ENCODE measurements at places on chromosomes 7 and 10.
A peak's percentile ranks its signal among the peaks of the same experiment; 100 is the strongest.

DNA sequence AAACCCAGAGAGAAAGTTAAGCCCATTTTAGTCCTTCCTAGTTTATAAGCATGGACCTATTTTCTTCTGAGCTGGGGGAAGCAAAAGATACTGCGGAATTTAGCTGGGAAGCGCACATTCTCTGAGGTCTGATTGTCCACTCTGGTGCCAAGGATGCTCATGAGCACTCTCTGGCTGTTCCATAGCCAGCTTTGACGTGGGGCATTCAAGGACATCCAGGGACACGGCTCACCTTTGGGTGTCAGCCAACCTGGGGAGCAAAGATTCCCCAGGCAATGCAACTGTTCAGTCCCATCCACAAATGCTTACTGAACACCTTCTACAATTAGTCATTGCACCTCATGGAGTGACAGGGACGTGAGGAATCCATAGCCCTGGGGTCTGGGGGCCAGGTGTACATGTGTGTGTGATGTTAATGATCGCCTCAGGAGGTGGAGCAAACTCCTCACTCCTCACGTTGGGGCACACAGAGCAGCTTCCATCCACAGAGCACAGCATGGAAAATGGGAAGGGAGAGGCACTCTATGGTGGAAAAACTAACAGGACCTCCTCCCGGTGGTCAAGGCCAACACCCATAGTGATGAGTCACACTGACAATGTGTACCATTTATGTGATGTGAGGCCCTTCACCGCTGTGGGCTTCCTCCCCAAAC lies 67.5 kb upstream of the IGFBP3 start:
- DNase-seq: no peak

DNA sequence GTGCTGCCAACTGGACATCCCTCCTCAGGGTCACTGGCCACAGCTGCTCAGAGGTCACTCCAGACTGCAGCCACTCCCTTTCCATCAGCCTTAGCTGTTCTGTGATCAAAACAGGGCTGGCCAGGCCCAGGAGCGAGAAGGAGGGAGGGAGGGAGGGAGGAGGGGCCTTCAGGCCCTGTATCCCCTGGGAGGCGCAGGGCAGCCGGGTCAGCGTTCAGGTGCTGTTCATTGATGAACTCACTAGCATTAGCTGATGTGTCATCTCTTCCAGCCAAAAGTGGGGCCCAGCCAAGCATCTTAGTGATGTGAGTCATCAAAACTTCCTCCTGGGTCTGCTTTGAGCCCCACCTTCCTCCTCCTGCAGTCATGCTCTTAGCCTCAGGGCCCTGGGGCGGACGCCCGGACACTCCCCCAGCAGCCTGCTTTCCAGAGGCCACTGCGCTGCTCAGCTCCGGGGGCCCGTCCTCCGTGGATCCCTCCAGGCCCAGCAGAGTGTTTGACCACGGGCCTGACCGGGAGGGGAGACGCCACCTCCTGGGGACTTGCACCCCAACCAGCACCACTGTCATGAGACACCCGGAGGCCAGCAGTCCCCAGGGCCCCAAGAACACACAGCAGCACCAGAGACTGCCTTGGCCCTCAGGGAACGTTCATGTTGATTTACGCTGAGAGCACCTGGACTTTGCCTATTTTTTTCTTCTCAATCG lies 149.2 kb downstream of the PRKAG2 start:
- peak; percentile 39 for DNase-seq

GRCh38 chr10:23702977-23703414 lies 264.1 kb downstream of the OTUD1 start:
- peak; percentile 77 for DNase-seq

GRCh38 chr10:14904316-14904732 lies 25.7 kb downstream of the SUV39H2 start:
- peak; percentile 40 for DNase-seq

DNA sequence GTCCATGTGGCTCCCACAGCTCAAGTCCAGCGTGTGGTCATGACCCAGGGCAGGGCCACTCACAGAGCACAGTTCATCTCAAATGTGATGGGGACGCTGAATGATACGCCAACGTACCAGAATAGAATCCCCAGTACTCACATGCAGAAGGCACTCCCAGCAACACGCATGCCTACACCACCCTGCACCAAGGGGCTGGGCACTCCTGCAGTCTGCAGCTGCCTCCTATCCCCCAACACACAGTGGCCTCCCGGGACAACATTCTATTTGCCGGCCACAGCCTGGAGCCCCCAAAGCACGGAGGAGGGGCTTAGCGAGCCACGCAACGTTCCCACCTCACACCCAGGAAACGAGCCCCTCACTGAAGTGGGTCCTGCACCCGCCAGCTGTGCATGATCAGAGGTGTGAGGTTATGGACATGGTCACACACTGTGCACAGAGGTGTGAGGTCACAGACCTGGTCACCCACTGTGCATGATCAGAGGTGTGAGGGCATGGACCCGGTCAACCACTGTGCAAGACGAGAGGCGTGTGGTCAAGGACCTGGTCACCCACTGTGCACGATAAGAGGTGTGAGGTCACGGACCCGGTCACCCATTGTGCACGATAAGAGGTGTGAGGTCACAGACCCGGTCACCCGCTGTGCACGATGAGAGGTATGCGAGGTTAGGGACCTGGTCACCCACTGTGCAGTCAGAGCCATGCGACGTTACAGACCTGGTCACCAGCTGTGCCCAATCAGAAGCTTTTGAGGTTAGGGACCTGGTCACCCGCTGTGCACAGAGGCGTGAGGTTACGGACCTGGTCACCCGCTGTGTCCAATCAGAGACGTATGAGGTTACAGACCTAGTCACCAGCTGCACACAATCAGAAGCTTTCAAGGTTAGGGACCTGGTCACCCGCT lies 182.8 kb downstream of the DIP2C start:
- DNase-seq: no peak

- no peak for DNase-seq
These were observed 16.1 kb upstream of the NDST2 start for GRCh38 chr10:73827346-73828089.

DNA sequence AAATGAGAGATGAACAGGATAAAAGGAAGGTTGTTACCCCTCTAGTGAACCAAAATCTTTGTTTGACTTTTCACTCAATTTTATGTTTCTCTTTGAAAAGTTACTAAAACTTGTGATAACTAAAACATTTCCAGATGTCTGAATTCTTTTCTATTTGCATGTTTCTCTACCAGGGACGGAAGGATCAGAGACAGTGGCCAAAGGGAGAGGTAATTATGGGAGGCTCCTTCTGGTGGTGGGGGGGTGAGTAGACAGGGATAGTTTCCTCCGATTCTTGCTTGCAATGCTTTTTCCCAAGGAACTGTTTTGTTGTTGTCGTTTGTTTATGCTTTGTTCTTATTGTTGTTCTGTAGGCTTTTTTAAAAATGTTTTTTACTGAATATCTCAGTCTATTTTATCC lies 374.8 kb downstream of the INHBA start:
- no peak for DNase-seq

DNA sequence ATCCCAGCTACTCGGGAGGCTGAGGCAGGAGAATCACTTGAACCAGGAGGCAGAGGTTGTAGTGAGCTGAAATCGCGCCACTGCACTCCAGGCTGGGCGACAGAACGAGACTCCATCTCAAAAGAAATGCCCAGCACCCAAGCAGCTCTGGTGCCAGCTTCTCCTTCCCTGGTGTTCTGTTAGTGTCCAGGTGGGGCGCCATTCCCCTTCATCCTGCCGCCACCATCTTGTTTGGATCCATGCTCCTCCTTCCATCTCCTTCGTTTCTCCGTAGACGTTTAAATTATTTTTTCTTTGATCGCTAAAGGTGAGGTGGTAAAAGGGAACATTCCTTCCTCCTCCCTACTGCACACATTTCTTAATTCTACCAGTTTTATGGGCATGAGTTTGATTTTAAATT lies 30.3 kb downstream of the PROSER2 start:
- DNase-seq: no peak

GRCh38 chr10:6409971-6410643 lies 170.0 kb downstream of the PRKCQ start:
- no peak for DNase-seq

GRCh38 chr7:123741940-123742339 lies 6.9 kb downstream of the WASL start:
- DNase-seq: no peak

DNA sequence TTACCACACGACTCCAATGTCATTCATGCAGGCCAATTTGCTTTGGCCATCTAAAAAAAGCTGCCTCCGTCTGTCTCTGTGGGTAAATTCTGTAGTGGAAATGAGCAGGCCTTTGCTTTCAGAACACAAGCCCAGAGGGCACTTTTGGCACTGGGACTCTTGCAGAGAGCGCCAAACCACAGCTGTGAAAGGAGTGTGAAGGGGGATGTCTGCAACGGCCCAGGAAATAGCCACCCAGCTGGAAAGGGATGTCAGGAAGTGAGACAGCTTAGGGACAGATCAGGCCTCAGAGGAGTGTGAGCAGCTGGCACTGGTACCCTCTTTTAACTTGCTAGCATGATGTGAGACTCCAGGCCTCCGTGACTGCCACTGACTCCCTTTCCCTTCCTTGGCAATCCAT lies 152.4 kb downstream of the DKK1 start:
- DNase-seq: no peak

GRCh38 chr7:112596981-112597380 lies 116.2 kb downstream of the LSMEM1 start:
- no peak for DNase-seq

GRCh38 chr7:111390000-111390399 lies 172.3 kb downstream of the IMMP2L start:
- DNase-seq: no peak

DNA sequence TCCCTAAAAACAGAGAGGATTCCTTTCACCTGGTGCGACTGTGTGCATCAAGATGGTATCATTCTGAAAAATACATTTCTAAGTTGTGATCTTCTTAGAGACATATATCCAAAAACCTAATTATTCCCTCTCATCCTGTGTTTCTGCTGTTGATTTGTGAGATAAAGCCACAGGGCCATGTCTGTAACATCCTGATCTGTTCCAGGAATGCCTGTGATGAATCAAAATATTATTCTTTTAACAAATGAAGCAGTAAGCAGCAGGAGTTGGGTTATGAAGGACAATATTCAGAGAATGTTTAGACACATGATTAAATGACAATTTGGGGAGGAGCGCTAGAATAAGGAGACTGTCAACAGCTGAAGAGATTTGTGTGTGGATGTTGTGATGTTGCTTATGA lies 731.4 kb downstream of the KCNMA1 start:
- DNase-seq: no peak

DNA sequence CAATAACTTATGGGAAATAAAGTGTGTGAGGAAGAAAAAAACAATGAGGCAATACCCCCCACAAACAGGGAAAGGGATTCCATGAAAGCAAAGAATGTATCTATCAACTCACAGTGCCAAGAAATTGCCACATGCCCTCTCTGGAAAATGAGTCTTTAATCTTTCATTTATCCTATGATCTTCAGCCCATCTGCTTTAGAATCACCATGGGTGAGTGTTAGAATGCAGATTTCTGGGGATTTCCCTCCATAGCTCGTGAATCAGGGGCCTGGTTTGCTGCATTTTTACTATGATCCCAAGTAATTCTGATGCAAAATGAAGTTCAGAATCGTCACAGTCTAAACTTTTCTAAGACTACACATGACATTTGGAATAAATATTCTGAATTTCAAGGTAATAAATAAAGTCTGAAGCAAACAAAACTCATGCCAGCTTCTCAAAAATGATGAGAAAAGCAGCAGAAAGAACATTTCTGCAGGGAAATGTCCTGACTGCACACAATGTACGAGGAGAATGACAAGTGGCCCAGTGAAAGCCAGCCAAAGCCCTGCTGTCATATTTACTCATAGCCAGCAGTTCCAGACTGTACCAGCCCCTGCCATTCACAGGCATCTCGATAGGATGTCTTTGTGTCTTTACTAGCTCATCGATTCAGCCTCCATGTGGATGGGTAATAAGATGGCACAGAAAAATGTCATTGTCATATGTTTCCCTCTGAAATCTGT lies 167.1 kb downstream of the ELMO1 start:
- no peak for DNase-seq

GRCh38 chr10:34116681-34117271 lies 698.3 kb downstream of the PARD3 start:
- DNase-seq: no peak

DNA sequence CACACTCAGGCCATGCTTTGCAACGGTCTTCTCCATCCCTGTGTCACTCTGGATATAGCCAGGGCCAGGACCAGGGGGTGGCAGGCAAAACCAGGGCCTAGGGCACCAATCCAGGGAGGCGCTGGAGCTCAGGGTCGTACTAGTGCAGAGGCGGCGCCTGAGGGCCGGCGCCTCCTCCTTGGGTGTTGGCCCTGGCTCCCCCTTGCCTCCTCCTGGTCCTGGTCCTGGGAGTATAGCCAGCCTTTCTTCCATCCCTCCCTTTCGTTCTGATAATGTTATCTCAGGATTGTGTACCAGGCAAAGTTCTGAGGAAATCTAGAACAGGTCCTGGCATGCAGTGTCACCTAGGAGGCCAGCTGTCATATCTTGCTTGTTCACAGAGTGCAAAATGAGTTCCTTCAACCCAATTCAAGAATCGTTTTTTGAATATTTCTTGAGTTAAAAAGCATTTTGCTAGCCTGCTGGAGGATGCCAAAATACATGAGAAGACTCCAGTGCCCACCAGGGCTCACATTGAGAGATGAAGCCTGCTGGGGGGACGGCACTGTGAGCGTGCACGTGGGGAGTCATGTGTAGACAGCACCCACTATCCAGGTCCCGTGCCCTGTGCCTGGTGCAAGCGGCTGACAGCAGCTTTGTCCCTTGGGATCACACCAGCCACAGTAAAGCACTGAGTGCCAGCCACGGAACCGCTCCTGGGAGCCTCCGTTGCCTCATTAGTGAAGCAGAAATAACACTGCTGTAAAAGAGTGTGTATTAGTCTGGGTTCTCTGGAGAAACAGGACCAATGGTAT lies 106.9 kb upstream of the C7orf33 start:
- DNase-seq: no peak

GRCh38 chr10:31912289-31912688 lies 16.3 kb downstream of the ARHGAP12 start:
- DNase-seq: no peak

DNA sequence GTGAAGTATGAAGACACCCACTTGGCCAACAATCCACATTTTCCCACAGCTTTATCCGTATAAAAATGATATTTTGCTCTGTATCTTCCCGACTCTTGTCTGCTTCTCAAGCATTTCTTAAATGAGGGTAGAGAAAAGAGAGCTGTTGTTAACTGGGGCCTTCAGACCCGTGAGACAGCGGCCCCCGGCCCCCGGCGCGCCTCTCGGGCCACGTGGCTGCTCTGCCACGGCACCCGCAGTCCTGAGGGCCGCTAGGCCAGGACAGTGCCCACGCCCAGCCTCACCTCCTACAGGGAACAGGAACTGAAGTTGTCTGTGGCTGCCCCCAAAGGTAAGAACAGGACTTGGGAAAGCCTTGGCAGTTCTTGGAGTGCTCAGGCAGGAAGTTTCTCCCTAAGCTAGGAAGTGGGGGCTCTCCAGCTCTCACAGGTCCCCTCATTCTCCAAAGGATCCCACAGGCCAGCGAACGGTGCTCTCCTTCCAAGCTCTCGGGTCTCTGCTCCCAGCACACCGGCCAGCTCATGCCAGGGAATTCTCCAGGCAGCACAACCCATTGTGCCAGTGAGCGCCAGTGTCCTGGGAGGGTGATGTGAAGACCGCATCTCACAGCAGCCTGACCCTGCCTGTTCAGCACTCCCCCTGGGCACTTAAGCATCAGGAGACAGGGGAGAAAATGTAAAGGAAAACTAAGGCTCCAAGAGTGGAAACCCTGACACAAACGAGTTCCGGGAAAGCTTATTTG lies 230.3 kb upstream of the PFKP start:
- DNase-seq: no peak
